ENCODE measurements at places on chromosomes 11 and 22. TPM values are rescaled to one million over a fixed set of nuclear protein-coding genes. Genes with fewer than 3 reads are reported as not detected.

DNA sequence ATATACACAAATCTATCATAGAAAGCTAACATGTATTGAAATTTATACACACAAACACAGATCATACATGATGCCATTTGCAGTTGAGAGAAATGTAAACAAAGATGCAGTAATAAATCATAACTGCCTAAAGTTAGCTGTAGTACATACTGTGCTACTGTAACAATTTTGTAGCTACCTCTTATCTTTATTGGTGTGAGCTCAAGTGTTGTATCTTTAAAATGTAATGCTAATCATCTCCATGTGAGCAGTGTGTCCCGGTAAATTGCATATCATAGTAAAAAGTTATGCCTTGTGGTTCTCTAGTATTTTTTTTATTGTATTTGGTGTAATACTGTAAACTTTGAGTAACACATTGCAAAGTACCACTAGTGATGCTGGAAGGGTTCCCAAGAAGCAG, 16.8 kb upstream of the PITPNB start:
- DNase-seq: no peak

DNA sequence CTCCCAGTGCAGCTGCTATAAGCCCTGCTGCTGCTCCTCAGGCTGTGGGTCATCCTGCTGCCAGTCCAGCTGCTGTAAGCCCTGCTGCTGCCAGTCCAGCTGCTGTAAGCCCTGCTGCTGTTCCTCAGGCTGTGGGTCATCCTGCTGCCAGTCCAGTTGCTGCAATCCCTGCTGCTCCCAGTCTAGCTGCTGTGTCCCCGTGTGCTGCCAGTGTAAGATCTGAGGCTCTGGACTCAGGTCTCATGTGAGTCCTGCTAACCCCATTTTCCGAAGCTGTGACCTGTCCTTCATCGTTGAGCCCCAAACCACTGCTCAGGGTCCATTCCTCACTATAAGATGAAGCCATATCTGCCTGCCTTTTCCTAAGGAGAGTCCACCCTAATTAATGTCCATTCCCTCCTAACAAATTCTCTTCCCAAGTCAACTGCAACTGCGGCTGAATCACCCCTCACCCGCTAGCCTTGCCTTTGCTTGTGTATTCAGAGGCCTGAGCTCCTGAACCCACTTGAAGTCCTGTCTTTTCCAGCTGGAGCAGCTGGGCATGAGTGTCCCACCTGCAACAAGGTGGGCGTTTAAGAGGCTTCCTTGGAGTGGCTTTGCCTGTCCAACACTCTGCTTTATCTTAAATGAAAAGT, 626 bp downstream of the KRTAP5-7 start:
- no peak for DNase-seq

DNA sequence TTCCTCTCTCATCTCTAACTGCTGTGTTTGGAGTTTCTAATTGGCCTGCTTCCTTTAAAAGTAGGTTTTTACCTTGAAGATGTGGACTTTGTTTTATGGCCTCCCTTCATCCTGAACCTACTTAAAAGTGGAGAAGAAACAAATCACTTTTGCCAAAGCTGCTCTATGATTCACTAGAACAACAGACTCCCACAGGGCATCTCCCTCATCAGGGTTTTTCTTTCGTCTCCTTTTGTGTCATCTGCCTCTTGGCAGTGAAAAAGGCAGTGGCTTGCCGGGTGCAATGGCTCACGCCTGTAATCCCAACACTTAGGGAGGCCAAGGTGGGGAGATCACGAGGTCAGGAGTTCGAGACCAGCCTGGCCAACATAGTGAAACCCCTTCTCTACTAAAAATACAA, 186.6 kb upstream of the MTNR1B start:
- no peak for DNase-seq

DNA sequence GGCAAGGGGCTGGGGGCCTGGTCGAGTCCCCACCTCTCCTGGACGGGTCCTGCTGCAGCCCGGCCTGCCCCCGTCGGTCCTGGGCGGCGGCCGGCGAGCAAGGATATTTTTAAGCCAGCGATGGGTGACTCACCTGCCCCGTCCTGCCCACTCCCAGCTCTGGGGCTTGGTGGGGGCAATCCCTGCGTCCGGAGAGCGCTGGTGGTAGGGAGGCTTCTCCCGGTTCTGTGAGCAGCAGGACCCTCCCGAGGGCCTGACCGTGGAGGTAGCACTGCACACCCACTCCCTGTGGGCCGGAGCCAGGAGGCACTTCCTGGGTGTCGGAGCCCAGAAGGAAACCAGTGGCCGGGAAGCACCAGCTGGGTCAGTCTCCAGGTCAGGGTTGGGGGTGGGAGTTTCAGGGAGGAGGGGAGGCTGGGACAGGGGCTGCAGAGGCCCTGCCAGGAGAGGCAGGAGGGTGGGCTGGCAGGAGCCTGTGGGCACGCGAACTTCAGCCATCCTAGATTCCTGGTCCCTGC, 467 bp downstream of the EPS8L2 start:
- DNase-seq: peak; percentile 21

GRCh38 chr11:65182258-65183170, 786 bp downstream of the CAPN1 start:
- no peak for DNase-seq

GRCh38 chr11:79675081-79675480, 234.3 kb upstream of the TENM4 start:
- no peak for DNase-seq

DNA sequence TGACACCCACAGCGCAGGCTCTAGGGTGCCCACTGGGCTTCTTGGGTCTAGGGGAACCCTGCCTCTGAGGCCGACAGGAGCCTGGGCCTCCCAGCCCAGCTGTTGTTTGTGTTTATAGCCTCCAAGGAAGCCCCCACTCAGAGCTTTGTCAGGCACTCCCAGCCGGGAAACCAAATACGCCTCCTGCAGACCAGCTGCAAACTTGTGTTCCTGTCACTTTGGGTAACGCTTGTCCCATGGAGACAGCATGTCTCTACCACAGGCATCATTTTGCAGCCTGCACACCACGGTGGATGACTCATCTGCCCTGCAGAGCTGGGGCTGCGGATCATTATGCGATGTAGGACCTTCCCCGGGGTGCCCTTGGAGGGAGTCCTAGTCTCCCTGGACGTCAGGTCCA, 40.6 kb upstream of the CRYBB3 start:
- no peak for DNase-seq

GRCh38 chr11:19193916-19194315, 7.9 kb downstream of the CSRP3 start:
- no peak for DNase-seq

GRCh38 chr11:128772814-128773213, 78.9 kb downstream of the FLI1 start:
- DNase-seq: peak; percentile 20

- DNase-seq: no peak
Measured at GRCh38 chr11:76241243-76242000, 35.1 kb upstream of the WNT11 start.

- no peak for DNase-seq
Measured at GRCh38 chr11:67117176-67117575, 1.9 kb upstream of the KDM2A start.

GRCh38 chr11:33835143-33835878, 56.6 kb downstream of the LMO2 start:
- DNase-seq: no peak

DNA sequence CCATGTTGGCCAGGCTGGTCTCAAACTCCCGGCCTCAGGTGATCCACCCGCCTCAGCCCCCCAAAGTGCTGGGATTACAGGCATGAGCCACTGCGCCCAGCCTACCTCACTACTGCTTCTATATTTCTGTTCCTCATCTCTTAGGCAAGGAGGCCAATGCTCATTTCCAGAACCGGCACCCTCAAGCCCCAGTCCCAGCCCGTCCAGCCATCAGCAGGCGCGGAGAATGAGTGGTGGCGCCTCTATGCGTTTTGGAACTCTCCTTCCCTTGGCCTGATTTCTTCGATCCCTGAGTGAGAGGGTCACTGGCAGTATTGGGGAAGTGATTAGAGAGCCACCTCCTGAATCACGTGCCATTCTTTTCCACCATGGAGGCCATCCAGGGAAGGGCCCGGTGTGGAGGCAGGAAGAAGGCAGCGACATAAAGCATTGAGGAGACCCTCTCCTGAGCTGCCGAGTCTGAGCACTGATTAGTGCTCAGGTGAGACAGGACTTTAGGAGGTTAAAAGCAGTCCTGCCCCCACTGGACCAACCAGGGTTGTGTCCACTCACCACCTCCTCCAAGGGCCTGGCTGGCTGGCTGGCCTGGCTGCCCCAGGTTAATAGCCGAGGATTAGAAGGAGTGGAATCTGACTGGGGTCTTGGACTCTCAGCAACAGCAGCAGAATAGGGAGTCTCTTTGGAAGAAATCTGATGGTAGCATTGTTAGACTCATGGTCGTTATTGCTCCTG, 8.7 kb downstream of the GRIK4 start:
- DNase-seq: no peak

GRCh38 chr11:67352546-67353316, 615 bp downstream of the POLD4 start:
- DNase-seq: no peak

- DNase-seq: no peak
Measured at GRCh38 chr11:84865257-84865656, 761.9 kb downstream of the DLG2 start.

DNA sequence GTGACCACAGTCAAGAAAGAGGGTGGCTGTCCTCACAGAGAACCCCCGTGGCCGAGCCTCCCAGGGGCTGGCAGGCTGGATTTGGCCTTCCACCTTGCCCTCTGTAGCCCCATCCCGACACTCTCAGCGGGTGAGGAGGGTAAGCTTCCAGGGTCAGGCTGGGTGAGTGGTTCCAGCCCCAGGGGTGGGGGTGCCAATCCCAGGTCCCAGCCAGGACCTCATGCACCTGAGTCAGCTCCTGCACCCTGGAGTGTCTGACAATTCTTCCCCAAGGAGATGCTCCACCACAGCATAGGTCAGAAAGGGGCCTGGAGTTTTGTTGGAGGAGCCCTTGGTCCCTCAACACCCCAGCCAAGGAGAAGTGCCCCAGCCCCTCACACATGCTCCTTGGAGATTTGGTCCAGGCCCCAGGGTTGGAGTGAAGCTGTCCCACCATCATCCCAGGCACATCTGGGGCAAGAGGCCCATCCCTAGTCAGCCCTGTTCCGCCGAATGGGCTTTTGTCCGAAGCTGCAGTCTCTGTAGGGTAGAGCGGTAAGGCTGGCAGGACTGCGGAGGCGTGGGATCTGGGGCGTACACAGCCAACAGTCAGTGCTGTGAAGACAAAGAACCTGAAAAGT, 8.4 kb downstream of the LINC01488 start:
- no peak for DNase-seq

DNA sequence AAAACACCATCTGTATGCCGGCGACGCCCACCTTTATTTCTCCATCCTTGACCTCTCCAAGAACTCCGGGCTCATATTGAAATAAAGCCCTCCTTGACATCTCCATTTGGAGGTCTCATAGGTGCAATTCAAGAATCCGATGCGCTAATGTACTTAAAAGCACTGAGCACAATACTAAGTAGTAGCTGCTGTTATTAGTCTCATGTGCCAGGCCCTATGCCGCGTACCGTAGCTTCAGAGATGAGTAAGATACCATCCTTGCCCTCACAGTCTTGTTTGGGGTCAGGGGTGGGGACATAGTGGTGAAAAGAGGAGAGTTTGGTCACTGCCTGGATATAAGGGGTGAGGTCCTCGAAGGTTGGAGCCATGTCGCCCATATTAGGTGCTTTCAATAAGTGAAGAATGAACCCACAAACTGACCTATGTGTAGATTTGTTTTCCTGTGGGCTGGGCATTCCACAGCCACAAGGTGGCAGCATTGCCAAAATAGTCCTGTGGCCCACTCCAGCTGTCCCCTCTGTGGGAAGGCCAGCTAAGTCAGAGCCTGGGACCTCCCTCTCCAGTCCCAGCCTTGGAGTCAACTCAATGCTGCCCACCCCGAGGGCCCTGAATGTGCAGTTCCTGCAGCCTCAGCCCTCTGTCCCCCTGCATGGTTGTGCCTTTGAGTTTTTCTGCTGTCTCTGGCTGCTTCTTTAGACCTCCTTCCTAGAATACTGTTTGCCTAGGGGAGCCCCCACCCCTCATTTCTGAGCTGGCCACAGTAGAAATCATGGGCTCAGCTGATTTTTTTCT, 6.5 kb downstream of the DCPS start:
- DNase-seq: no peak

DNA sequence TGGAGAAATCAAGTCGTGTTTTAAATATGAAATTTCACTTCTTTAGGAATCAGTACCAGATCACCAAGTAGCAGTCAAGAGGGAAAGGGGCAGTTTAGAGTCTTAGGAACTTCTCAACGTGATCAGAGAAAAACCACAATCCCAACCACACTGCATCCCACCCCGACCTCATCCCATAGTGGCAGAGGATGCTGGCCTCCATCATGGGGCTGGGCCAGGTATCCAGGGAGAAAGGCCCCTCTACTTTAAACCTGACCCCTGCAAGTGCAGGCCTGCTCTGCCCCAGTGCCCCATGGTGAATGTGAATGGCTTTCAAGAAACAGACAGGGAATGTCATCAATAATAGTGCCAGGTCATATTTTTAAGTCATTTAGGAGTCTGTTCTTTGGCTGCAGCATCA, 12.1 kb downstream of the CHST1 start:
- no peak for DNase-seq

DNA sequence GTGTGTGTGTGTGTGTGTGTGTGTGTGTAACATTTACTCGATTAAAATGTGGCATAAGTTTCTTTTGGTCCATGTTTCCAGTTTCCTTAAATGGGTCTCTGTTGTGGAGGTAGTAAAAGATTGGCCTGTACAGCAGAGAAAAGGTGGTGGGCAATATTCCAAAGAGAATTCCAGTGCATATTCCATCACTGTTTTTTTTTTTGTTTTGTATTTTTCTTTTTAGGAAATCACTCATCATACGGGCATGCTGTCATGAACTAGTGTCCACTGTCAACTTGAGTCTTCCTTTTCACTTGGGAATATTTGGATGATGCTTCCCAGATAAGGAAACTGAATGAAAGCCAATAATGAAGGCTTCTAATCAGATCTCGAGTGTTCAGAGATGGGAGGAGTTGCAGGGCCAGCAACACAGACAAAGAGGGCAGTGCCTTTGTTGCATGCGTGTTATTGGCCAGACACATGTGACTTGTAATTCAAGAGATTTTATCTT, 95.2 kb upstream of the PDGFD start:
- DNase-seq: no peak

- peak; percentile 60 for DNase-seq
Measured at GRCh38 chr11:10450462-10451425, 4.3 kb upstream of the AMPD3 start.

DNA sequence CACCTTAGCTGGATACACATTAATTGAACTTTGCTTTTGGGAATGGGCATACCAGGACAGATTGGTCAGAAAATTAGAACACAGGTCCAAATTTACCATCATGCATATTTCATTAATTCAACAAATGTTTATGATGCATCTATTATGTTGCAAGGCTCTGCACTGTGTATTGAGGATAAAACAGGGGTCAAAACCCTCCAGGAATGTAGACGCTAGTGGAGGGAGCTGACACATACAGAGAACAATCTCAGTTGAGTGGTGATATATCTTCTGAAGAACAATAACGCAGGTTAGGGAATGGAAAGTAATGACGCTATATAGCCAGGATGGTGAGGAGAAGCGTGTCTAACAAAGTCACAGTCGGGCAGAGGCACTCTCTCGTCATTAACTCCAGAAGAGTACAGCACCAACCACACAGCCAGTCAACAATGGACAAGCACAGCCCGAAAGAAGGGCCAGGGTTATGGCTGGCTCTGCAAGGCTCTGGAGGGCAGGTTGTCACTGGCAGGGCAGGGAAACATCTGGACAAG, 3.8 kb downstream of the FLI1 start:
- DNase-seq: no peak

GRCh38 chr22:42492323-42492690, 27.3 kb downstream of the RRP7A start:
- no peak for DNase-seq

The DKK3 gene
- 1.4 TPM for total RNA-seq

The OTOG gene
- not detected for total RNA-seq

The SSTR3 gene
- total RNA-seq: 3.9 TPM

The CNIH2 gene
- total RNA-seq: 12.3 TPM

The SNX19 gene
- total RNA-seq: 56.6 TPM

The FAM227A gene
- total RNA-seq: 0.24 TPM

The TALDO1 gene
- 81.1 TPM for total RNA-seq

The MPEG1 gene
- 21.9 TPM for total RNA-seq

All from naive thymus-derived CD4-positive, alpha-beta T cell (primary cell).